ENCODE measurements at places on chromosomes 2 and 18.
A peak's percentile ranks its signal among the peaks of the same experiment; 100 is the strongest.

GRCh38 chr18:74171910-74172606 is 23.7 kb downstream of the TIMM21 start:
- DNase-seq: no peak

DNA sequence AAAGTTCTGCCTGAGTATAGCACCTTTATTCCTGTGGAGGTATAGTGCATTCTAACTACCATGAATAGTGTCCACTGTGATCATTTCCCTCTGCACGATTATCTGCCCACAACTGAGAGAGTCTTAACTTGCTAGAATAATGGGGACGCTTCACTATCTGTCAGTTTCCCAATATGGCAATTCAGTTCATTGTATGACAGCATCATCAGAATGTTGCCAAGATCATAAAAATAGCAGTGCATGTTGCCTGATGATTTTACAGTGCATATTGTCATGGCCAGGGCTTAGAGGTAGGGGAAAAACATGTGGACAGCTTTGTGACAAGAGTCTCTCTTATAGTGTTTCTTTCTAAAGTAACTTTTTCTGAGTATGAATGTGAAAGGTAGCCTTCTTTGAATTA is 6.1 kb downstream of the RASGRP3 start:
- DNase-seq: no peak

- DNase-seq: peak; percentile 61
Observed at GRCh38 chr2:189444322-189444721, 3.0 kb downstream of the WDR75 start.

- DNase-seq: peak; percentile 32
Observed at GRCh38 chr2:12552092-12552491, 164.6 kb upstream of the TRIB2 start.

DNA sequence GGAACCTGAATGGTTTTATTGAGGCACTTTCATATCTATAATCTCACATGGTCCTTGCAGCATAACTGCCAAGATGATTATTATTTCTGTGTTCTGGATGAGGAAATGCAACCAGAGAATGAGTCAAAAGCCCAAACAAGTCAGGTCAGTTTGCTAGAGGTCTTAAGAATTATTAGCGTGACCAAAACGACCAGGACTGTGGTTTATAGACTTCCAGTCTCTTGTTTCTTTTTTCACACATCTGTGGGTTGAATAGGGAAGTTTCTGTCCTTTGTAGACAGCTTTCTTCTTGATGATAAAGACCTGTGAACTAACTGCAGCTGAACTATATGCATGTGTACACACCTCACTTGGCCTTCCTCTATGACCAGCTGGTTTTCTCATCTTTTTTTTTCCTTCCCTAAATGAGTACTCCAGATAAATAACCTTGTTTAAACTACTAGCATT is 13.9 kb downstream of the ADAM23 start:
- no peak for DNase-seq

DNA sequence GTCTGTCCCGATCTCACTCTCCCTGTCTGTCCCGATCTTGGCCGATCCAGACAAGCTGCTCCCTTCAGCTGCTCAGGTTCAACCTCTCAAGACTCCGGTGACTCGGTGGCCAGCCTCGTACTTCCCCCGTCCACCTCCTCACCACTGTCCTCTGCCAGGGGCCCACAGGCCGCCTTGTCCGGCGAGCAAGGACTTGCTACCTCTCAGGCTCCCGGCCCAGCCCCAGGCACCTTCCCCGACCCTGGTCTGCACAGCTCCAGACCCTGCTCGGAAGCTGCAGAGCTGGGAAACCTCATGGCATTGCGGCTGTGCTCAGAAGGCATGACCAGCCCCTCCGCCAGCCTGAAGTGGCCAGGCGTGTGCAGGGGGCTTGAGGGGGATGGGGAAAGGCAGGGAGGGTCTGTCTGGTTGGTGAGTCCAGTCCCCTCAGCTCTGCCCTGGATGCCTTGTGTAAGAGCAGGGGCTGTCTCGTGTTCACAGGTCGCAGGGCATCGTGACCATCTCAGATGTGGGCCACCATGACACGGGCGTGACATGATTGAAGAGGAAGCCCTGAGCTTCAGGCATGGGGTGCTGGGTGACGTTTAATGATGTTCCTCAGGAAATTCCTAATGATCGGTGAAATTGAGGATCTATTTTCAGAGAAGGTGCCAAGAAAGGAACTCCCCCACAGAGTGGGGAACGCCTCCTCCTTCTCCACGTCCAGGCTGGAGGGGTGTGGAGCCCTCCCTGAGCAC is 121.2 kb upstream of the CTDP1 start:
- DNase-seq: no peak

DNA sequence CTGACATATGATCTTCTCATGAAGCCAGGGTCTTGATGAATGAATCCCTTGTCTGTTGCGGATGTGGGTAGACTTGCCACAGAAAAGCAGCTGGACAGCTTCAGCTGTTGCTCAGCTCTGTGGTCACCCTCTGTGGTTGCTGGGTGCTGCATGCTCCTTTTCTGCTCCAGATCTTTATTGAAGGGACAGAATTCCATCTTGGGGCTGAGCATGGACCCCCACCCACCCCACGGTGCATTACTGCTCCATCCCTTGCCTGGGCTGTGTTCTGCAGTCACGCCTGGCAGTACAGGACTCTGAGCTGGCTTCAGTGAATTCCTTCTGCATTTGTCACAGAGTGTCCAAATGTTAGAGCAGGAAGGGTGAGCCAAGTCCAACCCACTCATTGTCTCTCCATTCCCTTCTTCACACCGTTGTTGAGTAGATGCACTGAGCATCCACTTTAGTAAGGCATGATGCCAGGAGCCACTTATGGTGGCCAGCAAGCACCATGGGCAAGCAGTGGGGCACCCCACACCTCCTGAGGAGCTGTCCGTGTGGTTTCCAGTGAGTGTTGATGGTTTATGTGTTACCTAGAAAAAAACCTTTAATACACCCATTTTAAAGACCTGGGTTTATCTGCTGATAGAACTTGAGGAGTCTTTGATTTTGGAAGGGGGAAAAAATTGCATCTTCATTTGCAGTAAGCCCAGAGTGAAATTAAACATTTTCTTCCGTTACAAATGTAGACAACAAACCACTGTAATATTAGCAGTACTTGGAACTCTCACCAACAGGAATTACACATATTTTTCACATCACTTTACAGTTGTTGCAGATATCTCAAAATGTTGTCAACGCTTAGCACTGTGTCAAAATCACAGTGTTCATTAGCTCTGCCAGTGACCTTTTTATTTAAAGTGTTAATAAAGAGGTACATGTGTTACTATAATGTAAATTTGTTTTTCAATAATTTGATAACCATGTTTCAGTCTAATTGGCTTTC is 14.7 kb upstream of the ITGB6 start:
- no peak for DNase-seq
